Amniotic stem cell (primary cell): ENCODE measurements at places on chromosomes 2 and 18.
A peak's percentile ranks its signal among the peaks of the same experiment; 100 is the strongest.

DNA sequence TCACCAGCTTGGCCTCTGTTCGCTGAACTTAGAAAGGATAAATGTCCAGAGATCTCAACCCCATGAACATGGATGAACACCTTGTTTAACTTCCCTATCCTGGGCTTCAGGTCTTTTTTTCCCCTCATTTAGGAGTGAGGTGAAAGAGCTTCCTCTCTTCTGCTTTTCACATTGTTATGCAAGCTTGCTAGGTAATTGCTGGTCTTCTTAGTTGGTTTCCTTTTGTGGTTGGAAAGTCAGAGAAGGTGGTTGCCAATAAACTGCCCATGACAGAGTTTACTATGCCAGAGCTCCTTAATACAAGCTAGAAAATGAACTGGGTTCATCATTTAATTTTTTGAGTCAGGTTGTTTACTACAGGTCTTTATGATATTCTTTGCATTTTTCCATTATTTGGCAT, 16.6 kb downstream of the SLC9A4 start:
- no peak for DNase-seq

DNA sequence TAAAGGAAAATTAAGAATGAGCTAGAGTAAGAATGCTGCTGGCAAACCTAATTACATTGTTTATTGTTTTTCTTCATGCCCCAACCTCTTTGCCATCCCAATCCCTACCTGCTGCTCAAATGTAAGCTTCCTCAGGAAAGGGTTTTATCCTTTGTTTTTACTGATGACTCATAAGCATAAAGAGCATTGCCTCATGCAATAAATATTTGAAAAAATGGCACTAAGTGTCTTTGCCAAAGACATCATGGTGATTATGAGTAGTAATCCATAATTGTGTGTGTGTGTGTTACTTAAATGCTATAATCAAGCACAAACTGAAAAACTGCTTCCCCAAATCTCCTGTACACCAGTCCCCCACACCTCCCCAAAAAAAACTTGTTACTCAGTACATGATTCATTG, 53.4 kb downstream of the DNER start:
- DNase-seq = no peak

GRCh38 chr2:56540467-56540866, 356.7 kb downstream of the CCDC85A start:
- DNase-seq = no peak

GRCh38 chr2:9909106-9909505, 42.4 kb upstream of the GRHL1 start:
- no peak for DNase-seq

- no peak for DNase-seq
Measured at GRCh38 chr2:43605851-43606250, 10.0 kb upstream of the THADA start.

GRCh38 chr2:9264301-9264700, 57.7 kb downstream of the ASAP2 start:
- no peak for DNase-seq

GRCh38 chr18:42412281-42412680, 457.2 kb downstream of the PIK3C3 start:
- DNase-seq = no peak

- DNase-seq = no peak
Measured at GRCh38 chr18:58977223-58977622, 112.5 kb downstream of the ZNF532 start.

DNA sequence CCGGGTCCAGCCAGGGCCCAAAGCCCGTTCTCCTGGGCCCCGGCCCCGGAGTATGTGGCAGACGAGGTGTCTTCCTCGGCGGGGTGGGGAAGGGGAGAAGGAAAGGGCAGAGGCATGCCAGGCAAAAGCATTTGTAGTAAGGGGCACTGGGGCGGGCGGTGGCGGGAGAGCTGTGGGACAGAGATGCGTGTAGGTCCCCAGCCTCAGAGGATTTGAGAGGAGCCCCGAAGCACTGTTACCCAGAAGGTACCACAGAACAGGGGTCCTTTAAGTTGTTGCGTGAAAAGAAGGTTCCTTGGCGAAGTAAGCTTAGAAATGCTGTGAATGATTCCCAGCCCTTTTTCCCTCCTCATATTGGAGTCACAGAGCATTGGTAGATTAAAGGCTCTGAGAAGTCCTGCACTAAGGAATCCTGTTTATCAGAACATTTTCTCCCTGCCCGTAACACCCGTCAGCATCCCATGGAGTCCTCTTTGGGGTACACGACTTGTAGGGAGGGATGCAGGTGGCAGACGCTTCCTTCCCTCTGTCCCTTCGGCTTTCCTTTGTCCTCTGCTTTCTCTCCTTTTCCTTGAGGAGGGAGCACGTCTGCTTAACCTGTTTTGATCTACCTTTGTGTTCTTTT, 12.5 kb downstream of the GAREM2 start:
- DNase-seq = no peak

DNA sequence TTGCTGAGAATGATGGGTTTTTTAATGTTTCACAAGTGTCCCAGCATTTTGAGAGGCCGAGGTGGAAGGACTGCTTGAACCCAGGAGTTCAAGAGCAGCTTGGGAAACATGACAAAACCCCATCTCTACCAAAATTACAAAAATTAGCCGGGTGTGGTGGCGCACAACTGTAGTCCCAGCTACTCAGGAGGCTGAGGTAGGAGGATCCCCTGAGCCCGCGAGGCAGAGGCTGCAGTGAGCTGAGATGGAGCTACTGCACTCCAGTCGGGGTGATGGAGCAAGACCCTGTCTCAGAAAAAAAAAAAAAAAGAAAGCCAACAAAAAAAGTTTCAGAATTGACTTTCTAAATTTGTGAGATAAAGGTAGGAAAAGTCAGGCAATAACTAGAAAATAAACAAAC, 8.7 kb downstream of the TFCP2L1 start:
- DNase-seq = no peak

GRCh38 chr2:40512256-40512655, 60.4 kb upstream of the SLC8A1 start:
- no peak for DNase-seq

DNA sequence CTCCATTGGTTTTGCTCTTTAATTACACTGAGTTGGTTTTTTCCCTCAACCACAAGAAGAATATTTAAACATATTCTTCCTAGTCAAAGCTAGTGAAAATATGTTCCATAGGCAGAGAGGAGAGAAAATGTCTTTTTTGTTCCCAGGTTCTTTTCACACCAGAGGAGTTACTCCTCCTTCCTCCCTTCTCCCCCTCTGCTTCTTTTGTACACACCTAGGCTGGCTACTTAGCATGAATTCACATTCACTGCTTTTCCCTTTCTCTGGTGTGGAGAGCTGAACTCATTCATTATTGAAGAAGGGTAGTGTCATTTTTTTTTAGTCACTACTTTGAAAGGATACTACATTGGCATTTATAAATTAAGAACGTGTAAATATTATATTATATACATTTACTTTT, 56.6 kb upstream of the UGP2 start:
- no peak for DNase-seq

DNA sequence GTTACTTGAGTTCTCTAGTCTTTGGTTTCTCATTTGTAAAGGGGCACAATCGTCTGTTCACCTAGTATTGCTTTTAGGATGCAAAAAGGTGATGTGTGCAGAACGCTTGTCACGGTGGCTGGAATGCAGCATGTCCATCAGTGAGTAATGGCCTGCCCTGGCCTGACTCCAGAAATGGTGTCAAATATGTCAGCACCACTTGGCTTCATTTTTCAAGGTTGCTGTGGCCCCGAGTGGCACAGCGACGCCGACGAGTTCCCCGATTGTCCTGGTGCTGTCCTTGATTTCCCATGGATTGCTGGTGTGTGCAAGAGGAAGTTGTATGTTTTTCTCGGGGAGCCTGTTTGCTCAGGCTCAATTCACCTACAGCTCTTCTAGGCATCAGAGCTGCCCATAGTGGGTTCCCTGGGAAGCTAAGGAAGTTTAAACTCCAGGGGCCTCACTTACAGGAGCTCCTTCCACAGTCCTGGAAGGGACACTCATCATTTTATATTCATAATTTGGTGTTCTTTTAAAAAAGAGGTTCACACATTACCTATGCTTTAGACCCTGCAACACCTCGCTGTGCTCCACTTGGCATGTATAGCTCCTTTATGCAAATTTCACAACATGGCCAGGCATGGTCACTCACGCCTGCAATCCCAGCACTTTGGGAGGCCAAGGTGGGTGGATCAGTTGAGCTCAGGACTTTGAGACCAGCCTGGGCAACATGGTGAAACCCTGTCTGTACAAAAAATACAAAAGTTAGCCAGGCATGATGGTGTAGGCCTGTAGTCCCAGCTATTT, 25.6 kb upstream of the ZNF407 start:
- no peak for DNase-seq

GRCh38 chr2:27823135-27823534, 51.6 kb downstream of the MRPL33 start:
- no peak for DNase-seq

GRCh38 chr18:61870151-61870550, 22.7 kb downstream of the RNF152 start:
- peak; percentile 46 for DNase-seq

- DNase-seq = no peak
Measured at GRCh38 chr2:51256736-51257135, 224.8 kb upstream of the NRXN1 start.

DNA sequence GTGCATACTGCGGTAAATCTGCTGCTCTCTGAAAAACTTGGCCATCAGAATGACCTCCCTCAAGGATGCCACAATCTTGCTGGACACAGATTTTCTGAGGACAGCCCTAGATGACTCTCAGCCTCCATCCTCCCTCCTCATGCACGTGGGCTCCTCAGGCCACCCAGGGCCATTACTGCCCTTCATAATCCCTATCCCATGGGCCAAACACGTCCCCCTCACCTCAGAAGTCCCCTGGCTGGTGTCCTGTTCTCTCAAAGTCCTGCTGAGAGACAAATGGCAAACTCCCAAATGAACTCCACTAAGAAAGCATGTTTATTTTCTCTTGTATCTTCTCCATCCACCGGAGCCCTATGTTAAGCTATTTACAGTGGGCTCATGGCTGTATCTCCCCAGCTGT, 125.7 kb downstream of the MRO start:
- no peak for DNase-seq

GRCh38 chr2:189179570-189179950, at the start of gene COL5A2:
TSS of gene COL5A2 (minus strand) at chr2:189179761. CDS start at chr2:189179604, 157 bp downstream.
- DNase-seq = peak; percentile 83

DNA sequence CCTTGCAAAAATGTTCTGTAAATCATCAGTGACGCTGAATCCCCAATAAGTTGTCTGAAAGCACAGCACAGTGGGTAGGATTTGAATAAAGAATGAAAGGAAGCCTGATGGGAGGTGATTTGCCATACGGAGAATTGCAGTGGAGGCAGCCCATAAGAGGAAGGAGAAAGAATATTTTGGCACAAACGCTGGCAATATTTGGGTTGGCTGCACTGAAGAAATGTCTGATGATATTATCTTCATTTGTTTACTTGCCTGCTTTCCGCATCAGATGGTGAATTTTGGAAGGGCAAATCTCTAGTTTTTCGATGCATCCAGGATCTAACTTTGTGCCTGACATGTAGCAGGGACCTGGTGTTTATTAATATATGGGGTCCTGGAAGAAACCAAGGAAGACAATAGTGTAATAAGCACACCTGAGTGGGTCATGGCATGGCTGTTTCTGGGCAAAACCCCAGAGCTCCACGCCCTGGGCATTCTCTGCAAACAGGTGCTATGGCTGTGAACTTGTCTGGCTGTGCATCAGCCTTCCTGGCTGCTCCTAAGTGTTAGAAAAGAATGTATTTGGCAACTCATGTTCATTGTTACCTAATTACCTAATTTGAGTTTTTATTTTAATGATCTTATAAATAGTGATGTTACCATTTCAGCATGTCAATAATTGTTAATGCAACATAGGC, 5.9 kb downstream of the GALR1 start:
- DNase-seq = no peak

- no peak for DNase-seq
Measured at GRCh38 chr2:156653675-156654074, 217.5 kb downstream of the GPD2 start.

DNA sequence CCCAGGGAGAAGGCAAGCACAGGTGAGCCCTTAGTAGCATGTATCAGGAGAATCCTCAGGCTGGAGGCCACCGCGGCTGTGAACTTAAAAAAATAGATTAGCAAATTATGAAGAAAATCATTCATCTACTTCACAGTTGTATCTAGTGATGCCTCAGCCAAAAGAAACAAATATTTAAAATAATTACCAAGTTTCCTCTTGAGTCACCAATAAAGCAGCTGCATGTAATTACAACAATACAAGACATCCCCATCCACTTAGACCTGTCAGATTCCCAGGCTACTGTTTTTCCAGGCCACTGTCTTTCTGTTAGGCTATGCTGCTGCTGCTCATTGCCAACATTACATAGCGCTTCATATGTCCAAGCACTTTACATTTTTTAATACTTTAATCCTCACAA, 54.6 kb upstream of the PHLPP1 start:
- no peak for DNase-seq

DNA sequence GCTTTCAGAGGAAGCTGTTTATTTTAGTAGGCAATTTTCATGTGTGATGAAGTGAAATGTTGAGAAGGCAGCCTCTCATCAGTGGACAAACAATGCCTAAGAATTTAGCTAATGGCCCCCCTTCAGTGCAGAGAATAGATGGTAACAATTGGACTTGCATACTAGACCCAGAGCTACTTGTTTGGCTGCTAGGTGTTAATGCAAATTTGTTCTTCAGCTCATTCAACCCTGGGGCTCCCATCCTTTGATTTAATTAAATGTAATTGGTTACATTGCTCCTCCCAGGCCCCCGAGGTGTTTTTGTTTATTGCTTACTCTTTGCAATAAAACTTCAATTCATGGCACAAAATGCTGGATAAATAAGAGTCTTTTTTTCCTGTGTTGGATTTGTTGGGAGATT, 68.6 kb downstream of the CAMKMT start:
- no peak for DNase-seq

- no peak for DNase-seq
Measured at GRCh38 chr2:121666042-121666441, 16.8 kb upstream of the CLASP1 start.

DNA sequence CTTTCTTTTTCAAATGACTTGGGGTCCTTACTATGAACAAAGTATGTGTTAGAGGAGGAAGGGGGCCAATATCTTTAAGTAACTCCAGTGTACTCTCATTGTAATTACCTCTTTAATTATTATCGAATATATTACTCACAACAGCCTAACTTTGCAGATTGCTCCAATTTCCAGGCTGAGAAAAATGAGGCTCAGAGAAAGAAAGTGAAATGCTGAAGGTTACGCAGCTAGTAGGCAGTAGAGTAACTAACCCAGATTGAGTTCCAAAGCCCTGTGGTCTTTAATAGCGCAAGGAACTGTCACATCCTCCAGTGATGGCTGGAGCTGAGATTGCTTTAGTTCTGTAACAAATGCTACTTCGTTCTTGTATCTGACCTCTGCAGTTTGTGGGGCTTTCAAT, 2.2 kb upstream of the GYPC start:
- no peak for DNase-seq

- DNase-seq = no peak
Measured at GRCh38 chr2:149894760-149895159, 307.2 kb upstream of the MMADHC start.

GRCh38 chr2:8541636-8542035, 140.2 kb upstream of the ID2 start:
- DNase-seq = no peak
